ENCODE measurements at places on chromosomes 3 and 15.

- DNase-seq = no peak
These were observed 11.4 kb upstream of the CAND2 start for GRCh38 chr3:12785096-12785495.

DNA sequence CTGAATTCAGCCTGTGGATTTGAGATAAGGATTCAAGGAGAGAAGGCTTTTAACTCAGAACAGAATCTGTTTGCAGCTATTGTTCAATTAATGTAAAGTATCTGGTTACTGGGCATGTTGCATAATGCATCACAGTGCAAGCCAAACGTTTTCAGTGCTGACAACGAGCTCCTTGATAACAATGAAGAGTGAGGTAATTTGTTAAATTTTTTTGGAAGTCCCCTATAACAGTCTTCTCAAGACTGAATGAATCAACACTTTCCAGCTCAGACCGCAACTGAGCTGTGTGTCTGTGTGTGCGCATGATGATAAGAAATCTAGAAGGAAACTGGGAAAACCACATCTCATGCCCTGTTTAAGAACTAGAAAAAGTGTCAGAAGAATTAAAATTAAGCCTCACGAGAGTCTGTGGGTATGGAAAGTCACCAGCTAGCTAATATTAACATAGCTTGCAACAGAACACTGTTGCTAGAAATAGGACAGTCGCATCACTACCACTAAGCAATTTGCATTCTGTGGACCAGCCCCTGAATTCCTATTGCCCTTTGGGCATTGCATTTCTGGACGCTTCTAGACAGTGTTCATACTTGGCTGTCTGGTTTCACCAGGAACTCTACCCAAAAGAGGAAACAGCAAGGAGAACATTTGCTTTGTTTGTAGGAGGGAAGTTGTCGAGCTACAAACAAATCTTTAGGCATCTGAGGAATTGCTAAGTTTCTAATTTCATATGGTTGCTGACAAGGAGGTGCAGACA, 43.7 kb upstream of the ATP2C1 start:
- DNase-seq = peak; percentile 98

GRCh38 chr3:48410205-48411040, 19.5 kb downstream of the PLXNB1 start:
- DNase-seq = no peak

- no peak for DNase-seq
These were observed 82.0 kb upstream of the ATP11B start for GRCh38 chr3:182711261-182711683.

GRCh38 chr3:193941486-193941885, 194.5 kb upstream of the HES1 start:
- DNase-seq = no peak

- DNase-seq = no peak
These were observed 21.1 kb downstream of the MAPK6 start for GRCh38 chr15:52039925-52040781.

GRCh38 chr3:42678447-42678846, 6.9 kb upstream of the KLHL40 start:
- DNase-seq = no peak

DNA sequence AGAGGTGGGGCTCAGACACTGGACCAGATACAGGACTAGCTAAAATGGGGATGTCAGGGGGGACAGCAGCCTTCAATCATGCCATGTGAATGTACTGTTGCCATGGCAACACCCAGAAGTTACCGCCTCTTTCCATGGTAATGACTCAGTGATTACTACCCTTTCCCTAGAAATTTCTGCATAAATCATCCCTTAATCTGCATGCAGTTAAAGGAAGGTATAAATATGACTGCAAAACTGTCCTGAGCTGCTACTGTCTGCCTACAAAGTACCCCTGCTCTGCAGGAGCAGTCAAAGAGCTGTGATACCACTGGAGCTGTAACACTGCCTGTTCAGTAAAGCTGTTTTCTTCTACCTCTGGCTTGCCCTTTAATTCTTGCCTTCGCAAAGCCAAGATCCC, 168.2 kb downstream of the PEAK1 start:
- DNase-seq = peak; percentile 16
